ENCODE measurements at places on chromosomes 3 and 15.

- no peak for DNase-seq
Measured at GRCh38 chr3:189953551-189953950, 167.1 kb downstream of the P3H2 start.

DNA sequence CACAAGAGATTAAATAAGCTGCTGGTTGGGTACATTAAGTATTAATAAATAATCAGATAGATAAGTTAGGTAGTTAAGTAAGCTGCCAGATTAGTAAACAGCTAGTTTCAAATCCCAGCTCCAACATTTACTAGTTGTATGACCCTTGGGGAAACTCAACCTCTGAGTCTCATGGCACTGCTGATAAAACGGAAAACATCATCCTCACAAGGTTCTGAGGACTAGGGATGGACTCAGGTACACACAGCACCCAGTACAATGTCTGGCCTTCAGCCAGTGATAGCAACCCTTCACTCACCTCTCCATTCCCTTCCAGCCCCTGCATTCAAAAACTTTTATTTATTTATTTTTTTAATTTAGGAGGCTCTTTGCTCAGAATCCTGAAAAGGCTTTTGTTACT is 32.3 kb downstream of the B3GNT5 start:
- DNase-seq, result no peak

GRCh38 chr3:108879915-108880314 is 57.3 kb downstream of the TRAT1 start:
- DNase-seq, result no peak

GRCh38 chr15:91165850-91166249 is 65.8 kb downstream of the SV2B start:
- no peak for DNase-seq

DNA sequence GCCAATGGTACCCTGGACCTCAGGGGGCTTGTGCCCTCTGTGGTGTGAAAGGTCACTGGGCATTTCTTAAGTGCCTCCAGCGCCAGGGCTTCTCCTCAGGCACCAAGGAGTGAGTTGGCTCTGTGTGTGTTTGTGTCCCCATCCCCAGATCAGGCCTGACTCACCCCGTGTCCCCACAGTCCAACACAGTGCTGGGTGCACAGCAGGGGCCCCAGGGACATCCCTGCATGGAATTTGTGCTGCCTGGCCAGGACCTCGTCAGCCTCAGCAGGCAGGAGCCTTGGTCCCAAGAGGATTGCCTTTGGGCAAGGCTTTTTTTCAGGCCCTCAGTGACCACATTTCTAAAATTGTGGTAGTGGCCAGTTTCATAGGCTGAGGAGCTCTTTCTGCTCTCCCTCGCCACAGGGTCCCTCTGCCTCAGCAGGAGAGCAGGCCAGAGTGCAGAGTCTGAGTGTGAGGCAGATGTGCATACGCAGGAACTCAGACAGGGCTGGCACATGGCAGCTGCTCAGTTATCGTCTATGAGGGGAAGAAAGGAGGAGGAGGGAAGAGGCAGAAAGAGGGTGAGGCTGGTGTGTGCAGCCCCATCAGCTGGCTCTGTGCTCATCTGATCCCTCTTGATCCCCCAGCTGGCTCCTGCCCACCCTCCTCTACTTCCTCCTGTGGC is 215.6 kb downstream of the RPLP1 start:
- no peak for DNase-seq

- DNase-seq, result no peak
Measured at GRCh38 chr3:131957980-131958379, 76.8 kb downstream of the CPNE4 start.

DNA sequence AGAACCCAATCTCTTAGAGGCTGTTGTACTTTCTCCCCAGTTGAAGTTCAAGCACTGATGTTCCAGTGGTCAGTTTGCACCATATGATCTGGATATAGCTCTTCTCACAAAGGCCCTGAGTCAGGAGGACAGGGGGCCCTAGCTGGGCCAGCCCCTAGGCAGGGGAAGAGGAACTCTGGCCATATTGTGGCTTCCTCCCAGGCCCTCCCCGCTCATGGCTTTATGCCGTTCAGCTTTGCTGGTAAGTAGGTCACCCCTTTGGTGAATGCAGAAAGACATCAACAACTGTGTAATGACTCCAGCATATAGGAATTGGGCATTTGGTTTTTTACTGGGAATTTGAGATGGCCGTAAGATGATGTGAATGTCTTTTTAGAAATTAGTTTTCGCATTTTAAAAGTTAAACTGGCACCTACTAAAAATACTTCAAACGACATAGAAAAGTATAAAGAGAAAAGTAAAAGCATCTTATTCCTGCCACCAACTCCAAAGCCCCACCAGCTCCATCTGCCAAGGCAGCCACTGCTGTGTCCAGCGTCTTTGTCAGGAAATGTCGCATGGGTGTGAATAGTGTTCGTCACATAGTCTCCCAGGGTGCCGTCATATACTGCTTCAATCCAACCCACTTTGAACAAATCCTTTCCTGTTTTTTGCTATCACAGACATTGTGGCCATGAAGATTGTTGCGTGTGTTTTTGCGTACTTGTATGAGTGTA is 25.3 kb downstream of the CCR9 start:
- DNase-seq, result no peak

GRCh38 chr15:90883526-90883975 is 753 bp upstream of the FES start:
- DNase-seq, result no peak

- no peak for DNase-seq
Measured at GRCh38 chr15:80967991-80968510, 21.6 kb downstream of the MESD start.

DNA sequence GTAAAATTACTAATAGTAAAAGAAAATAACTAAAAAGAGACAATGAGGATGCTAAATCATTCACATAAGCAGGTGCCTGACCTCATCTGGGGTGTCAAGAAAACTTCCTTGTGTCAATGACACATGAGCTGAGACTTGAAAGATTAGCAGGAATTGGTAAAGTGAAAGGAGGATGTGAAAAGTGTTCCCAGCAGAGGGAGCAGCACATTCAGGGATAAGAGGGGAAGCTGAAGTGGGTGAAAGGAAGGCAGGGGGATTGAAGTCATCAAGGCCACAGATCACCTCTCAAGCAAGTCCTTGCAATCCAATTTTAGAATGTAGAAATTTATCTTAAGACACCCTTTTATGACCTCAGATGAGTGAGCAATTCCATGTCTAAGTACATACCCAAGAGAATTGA is 60.2 kb upstream of the ACP3 start:
- DNase-seq, result no peak

DNA sequence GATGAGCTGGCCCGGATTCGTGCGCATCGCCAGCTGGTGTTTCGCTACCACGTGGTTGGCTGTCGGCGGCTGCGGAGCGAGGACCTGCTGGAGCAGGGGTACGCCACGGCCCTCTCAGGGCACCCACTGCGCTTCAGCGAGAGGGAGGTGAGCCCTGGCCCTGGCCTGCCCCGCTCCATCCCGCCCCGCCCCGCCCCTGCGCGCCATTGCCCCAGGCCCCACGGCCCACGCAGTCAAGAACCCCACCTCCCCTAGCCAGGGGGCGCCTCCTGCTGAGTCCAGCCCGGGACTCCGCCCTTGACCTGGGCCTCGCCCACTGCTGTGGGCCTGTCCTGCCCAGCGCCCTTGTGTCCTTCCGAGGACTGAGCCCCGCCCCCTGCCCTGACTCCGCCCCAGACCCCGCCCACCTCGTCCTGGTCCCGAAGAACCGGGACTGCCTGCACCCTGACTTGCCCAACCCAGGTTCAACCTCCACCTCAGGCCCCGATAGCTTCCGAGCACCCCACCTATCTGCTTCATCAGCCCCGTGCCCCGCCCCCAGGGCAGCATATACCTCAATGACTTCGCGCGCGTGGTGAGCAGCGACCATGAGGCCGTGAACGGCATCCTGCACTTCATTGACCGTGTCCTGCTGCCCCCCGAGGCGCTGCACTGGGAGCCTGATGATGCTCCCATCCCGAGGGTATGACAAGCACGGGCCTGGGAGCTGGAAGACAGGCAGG is 14.8 kb downstream of the NT5DC2 start:
- DNase-seq, result no peak

- DNase-seq, result no peak
Measured at GRCh38 chr3:180646187-180646790, 33.0 kb downstream of the CCDC39 start.

GRCh38 chr15:25508369-25509002 is 69.7 kb upstream of the UBE3A start:
- DNase-seq, result peak; percentile 28

- no peak for DNase-seq
Measured at GRCh38 chr15:23403550-23403949, 43.5 kb downstream of the GOLGA6L2 start.

GRCh38 chr15:52746162-52746757 is 43.9 kb downstream of the ONECUT1 start:
- no peak for DNase-seq

GRCh38 chr3:127431066-127431465 is 143.2 kb upstream of the PRR20G start:
- no peak for DNase-seq

GRCh38 chr3:171933441-171933840 is 90.3 kb downstream of the TMEM212 start:
- DNase-seq, result no peak

GRCh38 chr3:13016083-13016720 is 57.0 kb downstream of the IQSEC1 start:
- DNase-seq, result no peak

DNA sequence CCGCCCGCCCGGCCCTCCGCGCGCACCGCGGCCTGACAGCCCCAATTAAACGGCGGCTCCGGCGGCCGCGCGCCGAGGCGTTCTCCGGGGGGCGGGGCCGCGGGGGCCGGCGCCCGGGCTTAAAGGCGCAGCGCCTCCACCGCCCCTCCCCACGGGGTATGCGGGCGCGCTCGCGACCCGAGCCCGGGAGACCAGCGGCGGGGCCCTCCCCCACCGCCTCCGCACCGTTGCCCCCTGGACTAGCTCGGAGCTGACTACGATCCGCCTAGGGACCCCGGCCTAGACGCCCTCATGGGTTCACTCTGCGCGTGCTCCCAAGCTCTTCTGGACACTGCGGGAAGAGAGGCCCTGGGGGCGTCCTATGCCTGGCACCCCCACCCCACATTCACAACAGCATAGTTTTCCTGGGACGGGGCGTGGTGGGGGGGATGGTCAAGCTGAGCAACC is at the start of gene DUSP7:
DUSP7 (minus strand) TSS at position 51 of the 447 bp plus-strand sequence. CDS start 205 bp downstream, outside the sequence.
- DNase-seq, result no peak

GRCh38 chr15:34644061-34644460 is 60.6 kb upstream of the GOLGA8B start:
- DNase-seq, result no peak

GRCh38 chr15:98537516-98538060 is 110.8 kb upstream of the IGF1R start:
- no peak for DNase-seq

GRCh38 chr3:100205171-100205570 is 55.6 kb upstream of the TBC1D23 start:
- no peak for DNase-seq

- DNase-seq, result no peak
Measured at GRCh38 chr3:58529516-58530353, 7.3 kb downstream of the ACOX2 start.

- DNase-seq, result no peak
Measured at GRCh38 chr3:128390867-128391266, 75.8 kb downstream of the DNAJB8 start.

GRCh38 chr15:36579792-36580431 is 486 bp downstream of the CDIN1 start:
- DNase-seq, result no peak

GRCh38 chr15:44706946-44707636 is 4.0 kb downstream of the PATL2 start:
- no peak for DNase-seq

DNA sequence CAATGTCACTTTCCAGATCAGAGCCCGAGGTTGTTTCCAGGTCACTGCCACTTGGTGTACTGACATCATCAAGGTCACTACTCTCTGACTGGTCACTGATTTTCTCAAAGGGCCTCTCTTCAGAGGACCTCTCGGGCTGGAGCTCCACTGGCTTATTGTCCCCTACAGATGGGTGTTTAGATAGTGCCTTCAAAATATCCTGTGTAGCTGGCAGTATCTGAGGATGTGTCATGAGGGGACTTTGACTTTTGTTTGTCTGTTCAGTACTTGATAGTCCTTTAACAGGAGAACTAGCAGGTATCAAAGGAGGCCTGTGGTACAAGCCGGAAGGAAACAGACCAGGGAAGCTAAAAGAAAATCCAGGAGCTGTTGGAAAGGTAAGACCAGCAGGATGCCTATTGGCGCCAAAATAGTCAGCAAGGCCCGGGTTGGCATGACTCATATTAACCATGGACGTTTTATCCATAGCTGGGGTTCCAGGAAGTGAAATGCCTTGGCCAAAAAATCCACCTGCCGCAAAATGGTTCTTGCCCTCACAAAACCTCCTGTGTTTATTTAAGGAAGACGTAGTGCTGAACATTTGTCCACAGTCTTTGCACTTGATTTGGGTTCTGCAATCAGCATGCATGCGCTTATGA is 547.3 kb downstream of the MECOM start:
- no peak for DNase-seq

- no peak for DNase-seq
Measured at GRCh38 chr3:171811913-171812335, 1.6 kb upstream of the PLD1 start.
